ENCODE measurements at places on chromosomes 7 and 10.

- H3K27ac ChIP-seq: peak overlapping the region; percentile 53
- H3K4me3 ChIP-seq: no peak overlapping the region
- no peaks in the 10 kb centered on the region for H3K36me3 ChIP-seq
- H3K27me3 ChIP-seq: no peaks in the 10 kb centered on the region
- DNase-seq: peak; percentile 87
Measured at GRCh38 chr10:112369495-112370423, 4.2 kb upstream of the ACSL5 start.

GRCh38 chr10:58930500-58930899, 245.9 kb upstream of the PHYHIPL start:
- no peak for DNase-seq
- no peaks in the 10 kb centered on the region for H3K4me1 ChIP-seq
- H3K27ac ChIP-seq: no peak overlapping the region
- H3K36me3 ChIP-seq: no peaks in the 10 kb centered on the region
- no peak overlapping the region for H3K4me3 ChIP-seq

DNA sequence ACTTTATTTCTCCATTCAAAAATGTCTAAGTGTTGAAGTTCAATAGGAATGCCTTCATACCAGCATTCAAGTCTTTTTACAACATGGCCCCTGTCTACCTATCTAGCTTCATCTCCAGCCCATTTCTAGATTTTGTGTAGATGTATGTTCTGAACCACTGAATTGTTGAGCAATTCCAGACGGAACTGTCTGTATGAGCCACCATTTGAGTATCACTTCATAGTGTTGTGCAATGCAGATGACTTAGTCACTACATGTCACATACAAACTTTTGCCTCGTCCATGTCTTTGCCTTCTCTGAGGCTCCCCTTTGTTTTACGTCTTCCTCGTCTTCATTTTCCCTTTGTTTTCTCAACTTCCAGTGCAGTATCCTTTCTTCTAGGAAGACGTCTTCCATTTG, 118.1 kb downstream of the INHBA start:
- no peak overlapping the region for H3K27ac ChIP-seq
- no peak for DNase-seq
- H3K4me1 ChIP-seq: no peaks in the 10 kb centered on the region
- no peak overlapping the region for H3K4me3 ChIP-seq
- no peaks in the 10 kb centered on the region for H3K27me3 ChIP-seq
- H3K36me3 ChIP-seq: no peaks in the 10 kb centered on the region

- peaks cover 28% of the 10 kb centered on the region for H3K4me1 ChIP-seq
- H3K4me3 ChIP-seq: no peak overlapping the region
- peaks cover 7% of the 10 kb centered on the region for H3K36me3 ChIP-seq
- peak overlapping the region; percentile 100 for H3K27ac ChIP-seq
- no peaks in the 10 kb centered on the region for H3K27me3 ChIP-seq
Measured at GRCh38 chr7:5533821-5534367, 110.3 kb upstream of the TNRC18 start.

DNA sequence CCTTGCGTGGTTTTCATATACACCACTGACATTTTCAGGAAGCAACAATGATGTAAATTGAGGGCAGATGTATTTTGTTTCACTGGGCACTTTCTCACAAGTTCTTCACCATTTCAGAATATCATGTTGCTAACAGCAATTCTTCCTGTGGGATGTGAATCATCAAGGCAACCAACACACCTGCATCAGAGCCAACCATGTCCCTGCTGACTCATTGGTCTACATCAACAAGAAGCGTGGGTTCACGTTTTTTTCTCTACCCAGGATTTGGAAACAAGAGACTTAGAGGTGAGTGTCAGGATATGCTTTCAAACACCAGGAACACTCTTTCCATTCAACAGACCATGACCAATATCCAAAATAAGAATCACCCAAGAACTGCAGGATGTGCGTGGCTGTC, 203.9 kb downstream of the TEX36 start:
- no peak overlapping the region for H3K4me3 ChIP-seq
- H3K27ac ChIP-seq: no peak overlapping the region
- H3K4me1 ChIP-seq: no peaks in the 10 kb centered on the region
- no peaks in the 10 kb centered on the region for H3K36me3 ChIP-seq
- DNase-seq: no peak

DNA sequence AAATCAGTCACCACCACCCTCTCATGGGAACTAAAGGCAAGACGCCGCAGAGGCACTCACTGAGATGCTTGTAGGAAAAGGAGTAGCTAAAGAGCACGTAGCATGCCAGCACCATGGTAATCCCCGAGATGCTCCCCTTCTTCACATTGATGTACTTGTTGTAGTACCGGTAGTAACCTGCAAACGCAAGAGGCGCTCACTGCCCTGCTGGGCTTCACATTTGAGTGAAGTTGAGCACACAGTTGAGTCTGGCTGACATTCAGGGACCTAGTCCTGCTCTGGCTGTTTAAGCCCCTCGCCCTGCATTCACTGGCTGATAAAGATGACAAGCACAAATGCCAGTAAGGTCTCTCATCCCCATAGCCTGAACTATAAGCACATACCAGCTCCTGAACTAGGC, 6.9 kb downstream of the ATP5MF start:
- no peak overlapping the region for H3K27ac ChIP-seq
- H3K27me3 ChIP-seq: no peaks in the 10 kb centered on the region
- no peak for DNase-seq
- peaks cover 76% of the 10 kb centered on the region for H3K36me3 ChIP-seq
- no peak overlapping the region for H3K4me3 ChIP-seq

- no peak for DNase-seq
- H3K27ac ChIP-seq: peak overlapping the region; percentile 96
- H3K27me3 ChIP-seq: no peaks in the 10 kb centered on the region
- no peaks in the 10 kb centered on the region for H3K36me3 ChIP-seq
- H3K4me1 ChIP-seq: peaks cover 33% of the 10 kb centered on the region
- H3K4me3 ChIP-seq: peak overlapping the region; percentile 90
Measured at GRCh38 chr10:27242951-27243551, 2.5 kb upstream of the ACBD5 start.

- H3K4me3 ChIP-seq: no peak overlapping the region
- no peak for DNase-seq
- no peaks in the 10 kb centered on the region for H3K4me1 ChIP-seq
- H3K36me3 ChIP-seq: no peaks in the 10 kb centered on the region
Measured at GRCh38 chr10:106032450-106033002, 1132.0 kb downstream of the SORCS1 start.

GRCh38 chr10:132345345-132345744, 13.4 kb downstream of the LRRC27 start:
- H3K4me1 ChIP-seq: no peaks in the 10 kb centered on the region
- DNase-seq: no peak
- H3K36me3 ChIP-seq: peaks cover 35% of the 10 kb centered on the region
- no peak overlapping the region for H3K4me3 ChIP-seq

DNA sequence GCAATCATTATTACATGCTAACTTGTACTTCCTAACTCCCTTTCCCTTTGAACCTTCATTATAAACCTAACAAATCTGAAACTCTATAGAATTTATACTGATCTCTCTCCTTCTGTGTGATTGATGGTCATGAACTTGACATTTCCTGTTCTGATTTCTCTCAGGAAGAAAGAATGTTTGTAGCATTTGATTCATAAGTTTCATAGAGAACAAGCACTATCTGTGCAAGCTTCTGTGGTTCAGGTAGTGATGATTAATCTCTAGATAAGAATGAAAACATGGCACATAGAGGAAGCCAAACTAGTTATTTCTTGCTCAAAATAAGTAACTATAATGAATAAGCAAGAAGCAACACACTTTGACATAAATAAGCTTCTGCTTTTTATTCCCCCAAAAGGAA, 34.2 kb downstream of the TFPI2 start:
- no peaks in the 10 kb centered on the region for H3K27me3 ChIP-seq
- no peak overlapping the region for H3K4me3 ChIP-seq
- no peak overlapping the region for H3K27ac ChIP-seq
- no peaks in the 10 kb centered on the region for H3K36me3 ChIP-seq
- DNase-seq: no peak
- H3K4me1 ChIP-seq: no peaks in the 10 kb centered on the region

- no peaks in the 10 kb centered on the region for H3K27me3 ChIP-seq
- no peak overlapping the region for H3K4me3 ChIP-seq
- H3K4me1 ChIP-seq: peaks cover 7% of the 10 kb centered on the region
- no peaks in the 10 kb centered on the region for H3K36me3 ChIP-seq
- no peak for DNase-seq
- H3K27ac ChIP-seq: peak overlapping the region; percentile 14
Measured at GRCh38 chr10:13924040-13924725, 337.4 kb downstream of the PRPF18 start.

GRCh38 chr10:119654540-119654939, 3.4 kb downstream of the BAG3 start:
- peaks cover 14% of the 10 kb centered on the region for H3K36me3 ChIP-seq
- peak; percentile 77 for DNase-seq
- no peaks in the 10 kb centered on the region for H3K27me3 ChIP-seq
- H3K27ac ChIP-seq: peak overlapping the region; percentile 68

GRCh38 chr10:15712883-15713282, 6.8 kb downstream of the ITGA8 start:
- no peak overlapping the region for H3K27ac ChIP-seq
- DNase-seq: no peak
- H3K4me1 ChIP-seq: no peaks in the 10 kb centered on the region
- no peaks in the 10 kb centered on the region for H3K36me3 ChIP-seq
- no peaks in the 10 kb centered on the region for H3K27me3 ChIP-seq

DNA sequence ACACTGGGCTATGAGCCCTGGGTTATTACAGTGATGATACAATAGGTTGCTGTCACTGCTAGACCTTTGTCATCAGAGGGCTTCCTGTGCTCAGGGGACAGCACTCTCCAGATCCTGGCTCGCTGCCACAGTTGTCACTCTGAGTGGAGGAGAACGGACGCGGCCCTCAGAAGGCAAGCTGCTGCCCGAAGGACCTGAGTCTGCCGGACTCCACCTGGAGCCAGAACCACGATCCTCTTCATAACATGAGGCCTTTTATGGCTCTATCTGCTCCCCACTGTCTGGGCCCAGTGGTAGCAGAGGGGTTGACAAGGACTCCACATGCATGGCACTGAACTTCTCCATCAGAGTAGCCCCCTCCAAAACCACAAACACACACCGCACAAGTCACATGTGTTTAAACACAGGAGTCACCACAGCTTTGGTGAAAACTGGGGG, 94.7 kb upstream of the EFCAB10 start:
- no peaks in the 10 kb centered on the region for H3K36me3 ChIP-seq
- peak; percentile 64 for DNase-seq
- no peaks in the 10 kb centered on the region for H3K27me3 ChIP-seq
- H3K4me3 ChIP-seq: no peak overlapping the region

DNA sequence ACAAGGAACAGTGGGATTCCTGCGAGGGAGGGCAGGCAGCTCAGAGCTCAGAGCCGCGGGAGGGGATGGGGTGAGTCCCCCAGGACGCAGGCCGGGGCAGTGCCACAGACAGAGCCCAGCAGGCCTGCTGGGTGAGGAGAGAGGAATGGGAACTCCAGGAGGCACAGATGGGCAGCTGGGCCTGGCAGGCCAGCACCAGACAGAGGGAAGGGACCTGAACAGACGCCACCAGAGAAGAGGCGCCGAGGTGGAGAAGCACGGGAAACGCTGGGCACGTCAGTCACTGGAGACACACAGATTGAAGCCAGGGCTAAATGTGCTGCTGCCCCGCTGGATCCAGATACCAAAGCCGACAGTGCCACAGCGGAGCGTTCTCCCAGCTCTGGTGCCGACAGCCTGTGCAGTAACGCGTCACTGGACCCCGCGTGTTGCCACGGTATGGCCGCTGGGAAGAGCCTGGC, 225.8 kb downstream of the MAD1L1 start:
- no peak overlapping the region for H3K27ac ChIP-seq
- no peak overlapping the region for H3K4me3 ChIP-seq
- no peaks in the 10 kb centered on the region for H3K27me3 ChIP-seq
- H3K4me1 ChIP-seq: no peaks in the 10 kb centered on the region

GRCh38 chr7:127057918-127058317, 194.8 kb downstream of the GRM8 start:
- H3K27ac ChIP-seq: no peak overlapping the region
- no peaks in the 10 kb centered on the region for H3K27me3 ChIP-seq
- H3K36me3 ChIP-seq: no peaks in the 10 kb centered on the region
- H3K4me1 ChIP-seq: no peaks in the 10 kb centered on the region

- no peak overlapping the region for H3K27ac ChIP-seq
- no peak overlapping the region for H3K4me3 ChIP-seq
- no peak for DNase-seq
Measured at GRCh38 chr7:98687111-98687751, 70.1 kb downstream of the NPTX2 start.

- no peak overlapping the region for H3K4me3 ChIP-seq
- no peaks in the 10 kb centered on the region for H3K27me3 ChIP-seq
- no peaks in the 10 kb centered on the region for H3K4me1 ChIP-seq
- H3K27ac ChIP-seq: no peak overlapping the region
- H3K36me3 ChIP-seq: no peaks in the 10 kb centered on the region
- DNase-seq: no peak
Measured at GRCh38 chr7:146366938-146367337, 250.3 kb downstream of the CNTNAP2 start.

GRCh38 chr10:43263551-43264343, 3.1 kb downstream of the RASGEF1A start:
- no peaks in the 10 kb centered on the region for H3K4me1 ChIP-seq
- H3K36me3 ChIP-seq: no peaks in the 10 kb centered on the region
- peaks cover 57% of the 10 kb centered on the region for H3K27me3 ChIP-seq
- H3K27ac ChIP-seq: no peak overlapping the region
- H3K4me3 ChIP-seq: no peak overlapping the region
- DNase-seq: peak; percentile 45

GRCh38 chr7:145082366-145083161, 246.7 kb upstream of the TPK1 start:
- DNase-seq: no peak
- no peaks in the 10 kb centered on the region for H3K36me3 ChIP-seq
- H3K27me3 ChIP-seq: no peaks in the 10 kb centered on the region
- no peak overlapping the region for H3K4me3 ChIP-seq

- peaks cover 4% of the 10 kb centered on the region for H3K27me3 ChIP-seq
- H3K4me3 ChIP-seq: no peak overlapping the region
- no peak for DNase-seq
- no peak overlapping the region for H3K27ac ChIP-seq
- H3K36me3 ChIP-seq: no peaks in the 10 kb centered on the region
Measured at GRCh38 chr10:48638739-48639527, 34.1 kb upstream of the ARHGAP22 start.

GRCh38 chr10:106038246-106038645, 1126.3 kb downstream of the SORCS1 start:
- H3K27ac ChIP-seq: no peak overlapping the region
- H3K36me3 ChIP-seq: no peaks in the 10 kb centered on the region
- H3K4me3 ChIP-seq: no peak overlapping the region
- no peaks in the 10 kb centered on the region for H3K4me1 ChIP-seq

- H3K27ac ChIP-seq: no peak overlapping the region
- no peak overlapping the region for H3K4me3 ChIP-seq
- no peak for DNase-seq
- no peaks in the 10 kb centered on the region for H3K27me3 ChIP-seq
Measured at GRCh38 chr10:30070001-30070685, 10.8 kb upstream of the JCAD start.

- no peaks in the 10 kb centered on the region for H3K27me3 ChIP-seq
- H3K27ac ChIP-seq: no peak overlapping the region
Measured at GRCh38 chr7:141911391-141911790, 4.8 kb upstream of the OR9A4 start.

DNA sequence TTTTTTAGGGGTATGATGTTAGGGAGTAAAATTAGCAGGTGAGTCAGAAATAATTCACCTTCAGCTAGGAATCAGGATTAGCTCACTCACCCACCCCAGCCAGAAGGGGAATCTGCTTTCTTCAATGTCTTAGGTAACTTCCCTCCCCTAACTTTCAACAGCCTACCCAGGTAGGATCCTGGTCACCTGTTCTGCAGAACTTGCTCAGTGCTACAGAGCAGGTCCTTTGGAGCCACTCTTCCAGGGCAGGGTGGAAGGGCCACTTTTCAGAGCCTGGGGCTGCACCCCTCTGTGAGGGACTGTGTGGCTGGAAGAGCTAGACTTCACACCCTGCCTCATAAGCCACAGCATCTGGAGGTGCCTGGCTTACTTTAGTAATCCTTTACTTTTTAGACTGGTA, 58.1 kb downstream of the SHH start:
- no peak for DNase-seq
- H3K27ac ChIP-seq: no peak overlapping the region
- peaks cover 50% of the 10 kb centered on the region for H3K4me1 ChIP-seq
- H3K27me3 ChIP-seq: no peaks in the 10 kb centered on the region
- H3K4me3 ChIP-seq: no peak overlapping the region
